ENCODE measurements at places on chromosomes 6 and 20.

DNA sequence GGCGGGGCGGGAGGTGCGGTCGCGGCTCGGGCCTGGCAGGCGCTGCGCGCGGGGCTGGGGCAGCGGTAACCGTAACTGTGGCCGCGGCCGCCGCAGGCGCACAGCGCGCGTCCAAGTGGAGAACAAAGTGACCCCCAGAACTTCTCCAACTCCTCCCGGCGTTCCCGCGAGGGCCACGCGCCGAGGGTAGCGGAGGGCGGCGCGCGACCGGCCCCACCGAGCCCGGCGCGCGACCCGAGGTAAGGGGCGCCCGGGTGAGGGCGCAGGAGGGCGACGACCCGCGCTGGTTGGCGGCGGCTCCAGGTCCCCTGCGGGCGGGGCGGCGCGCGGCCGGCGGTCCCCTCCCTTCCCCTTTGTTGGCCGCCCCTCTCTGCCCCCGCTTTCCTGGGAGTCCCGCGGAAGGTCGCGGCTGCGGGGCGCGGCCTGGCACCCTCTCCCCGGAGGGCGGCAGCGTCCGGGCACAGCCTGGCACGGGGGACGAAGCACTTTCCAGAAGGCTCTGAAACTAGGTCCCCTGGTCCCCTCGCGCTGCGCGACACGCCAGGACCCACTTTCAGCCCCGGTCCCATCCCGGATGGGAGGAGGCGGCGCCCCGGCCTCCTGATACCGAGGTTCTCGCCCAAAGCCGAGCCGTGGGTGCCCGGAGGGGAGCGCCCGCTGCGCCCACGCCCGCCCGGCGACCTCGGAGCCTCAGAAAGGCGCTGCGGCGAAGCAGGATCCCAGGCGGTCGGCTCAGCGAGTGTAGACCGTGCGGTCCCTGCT, at the start of gene TIAM2:
Gene TIAM2 (plus strand): TSS at position 62 of the 762 bp plus-strand sequence. CDS start 133,909 bp downstream, outside the sequence.
- peak; percentile 22 for DNase-seq

GRCh38 chr6:37669887-37670437, 27.7 kb downstream of the MDGA1 start:
- no peak for DNase-seq

GRCh38 chr6:20924911-20925543, 390.8 kb downstream of the CDKAL1 start:
- no peak for DNase-seq

GRCh38 chr20:36614781-36615557, 9.4 kb downstream of the RAB5IF start:
- DNase-seq: no peak

GRCh38 chr6:112936504-112936903, 589.4 kb downstream of the RFPL4B start:
- no peak for DNase-seq

DNA sequence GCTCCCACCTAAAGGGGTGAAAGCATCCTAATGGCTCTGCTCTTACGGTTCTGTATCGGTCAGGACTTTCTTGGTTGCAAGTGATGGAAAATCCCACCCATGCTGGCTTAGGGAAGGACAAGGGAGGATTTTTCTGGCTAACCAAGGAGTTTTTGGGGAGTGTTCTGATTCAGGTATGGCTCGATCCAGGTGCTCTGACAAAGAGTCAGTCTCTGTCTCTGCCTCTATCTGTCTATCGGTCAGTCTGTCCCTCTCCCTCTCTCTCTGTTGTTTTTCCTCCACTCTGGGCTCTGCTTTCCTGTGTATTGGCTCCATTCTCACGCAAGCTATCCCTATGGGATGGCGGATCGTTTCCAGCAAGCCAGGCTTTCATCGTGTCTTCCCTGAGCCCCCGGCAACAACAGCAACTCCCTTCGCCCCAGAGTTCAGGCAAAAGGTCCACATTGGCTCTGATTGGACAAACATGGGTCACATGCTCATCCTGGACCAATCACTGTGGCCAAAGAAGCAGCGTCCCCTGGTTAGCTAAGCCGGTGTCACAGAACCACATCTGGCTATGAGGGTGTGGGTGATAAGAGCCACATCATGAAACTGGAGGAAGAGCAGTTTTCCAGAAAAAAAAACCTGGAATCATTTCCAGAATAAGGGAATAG, 160.3 kb downstream of the BMP7 start:
- no peak for DNase-seq

DNA sequence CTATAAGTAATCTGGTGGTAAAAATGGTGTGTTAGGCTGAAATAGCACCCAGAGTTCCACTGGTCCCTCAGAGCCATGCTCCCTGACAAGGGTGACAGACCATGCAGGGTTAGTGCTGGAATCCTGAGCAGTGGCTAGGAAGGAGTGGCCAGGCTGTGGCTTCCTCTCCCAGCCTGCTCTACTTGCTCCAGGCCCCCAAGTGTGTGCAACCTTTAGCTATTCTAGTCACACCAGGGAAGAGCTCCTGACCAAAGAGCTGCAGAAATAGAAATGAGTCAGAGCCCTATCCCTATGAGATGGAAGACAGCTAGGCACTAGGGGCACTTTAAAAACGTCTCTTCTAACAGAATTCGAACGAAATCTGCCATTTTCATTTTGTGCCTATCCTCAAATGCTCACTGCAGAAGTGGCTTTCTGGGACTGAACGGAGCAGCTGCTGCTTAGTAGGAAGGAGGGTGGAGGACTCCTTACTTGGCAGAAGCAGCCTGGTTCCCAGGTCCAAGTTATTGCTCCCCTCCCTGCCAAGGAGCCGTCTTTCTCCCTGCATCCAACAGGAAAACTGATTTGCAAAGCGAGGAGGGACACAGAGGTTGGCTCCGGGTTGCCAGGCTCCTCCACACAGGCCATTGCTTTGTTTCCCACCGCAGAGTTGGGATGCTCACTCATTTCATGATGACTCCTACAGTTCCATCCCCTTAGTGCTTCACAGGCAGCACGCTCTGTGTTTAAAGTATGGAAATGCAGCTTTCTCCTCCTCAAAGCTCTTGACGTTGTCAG, 754.5 kb downstream of the C6orf118 start:
- no peak for DNase-seq

- DNase-seq: no peak
Observed at GRCh38 chr6:149940672-149940982, 1.2 kb upstream of the ULBP2 start.

DNA sequence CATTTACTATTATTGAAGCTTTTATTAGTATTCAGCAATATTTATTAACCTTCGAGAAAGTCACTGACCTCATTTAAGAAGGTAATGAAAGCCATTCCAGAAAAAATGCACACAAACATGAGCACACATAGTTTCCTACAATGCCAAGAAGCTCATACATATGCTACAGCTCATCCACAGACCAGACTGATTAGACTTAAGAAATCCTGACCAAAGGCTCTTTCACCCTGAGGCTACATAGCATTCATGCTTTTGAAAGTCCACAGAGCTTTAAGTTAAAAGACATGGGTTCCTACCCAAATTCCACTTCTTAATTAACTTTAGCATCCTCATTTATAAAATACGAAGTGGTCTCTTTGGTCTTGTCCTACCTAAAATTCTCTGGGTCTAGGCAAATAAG, 430.4 kb downstream of the TBC1D32 start:
- DNase-seq: no peak

- DNase-seq: no peak
Observed at GRCh38 chr20:57996936-57997890, 231.2 kb downstream of the ANKRD60 start.

- no peak for DNase-seq
Observed at GRCh38 chr6:137315081-137315480, 95.9 kb upstream of the IFNGR1 start.

- no peak for DNase-seq
Observed at GRCh38 chr20:51978070-51978501, 175.8 kb upstream of the SALL4 start.

- no peak for DNase-seq
Observed at GRCh38 chr6:143673669-143674068, 4.1 kb upstream of the PHACTR2 start.

DNA sequence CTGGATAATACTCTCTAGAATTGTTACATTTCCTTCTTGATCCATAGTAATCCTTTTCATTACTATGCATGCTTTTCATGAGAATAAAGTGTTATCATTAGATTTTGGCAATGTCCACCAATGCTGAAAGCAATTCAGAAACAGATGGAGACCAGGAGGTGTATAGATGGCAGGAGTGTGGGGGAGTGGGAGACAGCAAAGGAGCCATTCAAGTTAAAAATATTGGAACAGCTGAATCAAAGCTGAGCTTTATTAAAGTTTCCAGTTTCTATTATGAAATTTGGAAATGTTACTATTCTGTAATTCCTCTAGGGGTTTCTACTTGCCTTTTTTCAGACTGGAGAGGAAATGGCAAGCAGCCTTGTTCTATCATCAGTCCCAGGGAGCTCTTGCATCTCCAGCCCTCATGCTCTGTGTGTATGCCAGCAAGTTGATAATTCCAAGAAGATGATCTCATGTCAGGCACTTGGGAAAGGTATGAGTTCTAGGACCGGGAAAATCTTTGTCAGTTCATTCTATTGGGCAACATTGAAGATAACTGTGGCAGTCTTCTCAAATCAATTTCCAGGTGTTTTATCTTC, 228.0 kb downstream of the CD109 start:
- DNase-seq: no peak

DNA sequence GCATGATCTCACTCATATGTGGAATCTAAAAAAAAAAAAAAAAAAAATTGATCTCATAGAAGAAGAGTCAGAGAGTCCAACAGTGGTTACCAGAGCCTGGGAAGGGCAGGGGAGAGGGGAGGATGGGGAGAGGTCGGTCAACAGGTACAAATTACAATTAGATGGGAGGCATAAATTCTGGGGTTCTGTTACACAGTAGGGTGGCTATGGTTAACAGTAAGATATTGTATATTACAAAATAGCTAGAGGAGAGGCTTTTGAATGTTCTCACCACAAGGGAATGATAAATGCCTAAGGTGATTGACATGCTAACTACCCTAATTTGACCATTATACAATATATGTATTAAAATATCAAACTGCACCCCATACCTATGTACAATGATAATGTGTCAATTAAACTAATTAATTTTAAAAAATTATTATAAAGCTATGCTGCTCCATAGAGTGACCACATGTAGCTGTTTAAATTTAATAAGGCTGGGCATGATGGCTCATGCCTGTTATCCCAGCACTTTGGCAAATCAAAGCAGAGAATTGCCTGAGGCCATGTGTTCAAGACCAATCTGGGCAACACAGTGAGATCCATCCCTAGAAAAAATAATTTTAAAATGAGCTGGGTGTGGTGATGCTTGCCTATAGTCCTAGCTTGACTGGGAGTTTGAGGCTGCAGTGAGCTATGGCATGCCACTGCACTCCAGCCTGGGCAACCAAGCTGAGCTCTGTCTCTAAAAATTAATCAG, 70.9 kb downstream of the SNX5 start:
- no peak for DNase-seq

DNA sequence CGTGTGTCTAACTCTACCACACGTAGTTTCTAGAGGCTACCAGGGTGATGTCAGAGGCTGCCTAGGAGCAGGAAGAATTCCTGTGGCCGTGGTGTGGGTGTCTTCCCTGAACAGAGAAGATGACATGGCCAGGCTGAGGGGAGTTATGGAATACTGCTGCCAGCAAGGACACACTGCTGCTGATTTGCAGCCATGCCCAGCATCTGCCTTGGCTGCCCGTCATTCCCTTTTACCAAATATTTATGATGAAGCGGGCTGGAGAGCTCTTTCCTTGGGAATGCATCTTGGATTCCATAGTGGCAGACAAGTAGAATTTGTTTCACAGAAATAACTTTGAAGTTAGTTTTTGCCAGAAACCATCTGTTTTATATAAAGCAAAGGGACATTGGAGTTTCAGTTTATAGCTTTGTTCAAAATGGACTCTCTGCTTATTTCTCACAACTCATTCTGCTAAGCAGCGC, 80.8 kb upstream of the VSTM2L start:
- no peak for DNase-seq

GRCh38 chr6:162108041-162108440, 619.5 kb downstream of the PRKN start:
- DNase-seq: no peak

DNA sequence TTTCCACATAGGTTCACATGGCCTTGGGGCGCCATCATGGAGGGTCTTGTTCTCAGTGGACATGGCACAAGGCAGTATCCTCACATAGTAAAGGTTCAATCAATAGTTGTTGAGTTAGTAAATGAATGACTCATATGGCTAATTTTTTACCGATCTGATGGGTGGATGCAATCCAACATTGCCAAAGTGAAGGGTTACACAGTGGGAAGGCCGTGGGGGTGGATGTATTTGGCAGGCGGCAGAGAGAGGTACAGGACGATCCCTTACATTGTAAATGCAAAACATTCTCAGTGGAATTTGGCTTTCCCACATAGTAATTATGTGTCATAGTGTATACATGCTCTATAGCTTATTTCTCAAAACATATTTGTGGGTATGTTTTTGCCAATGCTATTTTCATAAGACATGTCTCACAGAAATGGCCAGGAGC, 21.0 kb upstream of the PDE7B start:
- DNase-seq: no peak
